ENCODE measurements at places on chromosomes 1 and 21. TPM values are rescaled to one million over a fixed set of nuclear protein-coding genes. Genes with fewer than 3 reads are reported as not detected.

GRCh38 chr1:6545276-6546112, 8.8 kb downstream of the NOL9 start:
- DNase-seq = no peak
- H3K4me3 ChIP-seq = no peak overlapping the region
- peaks cover 15% of the 10 kb centered on the region for H3K36me3 ChIP-seq
- no peaks in the 10 kb centered on the region for H3K27me3 ChIP-seq
- no peak overlapping the region for H3K27ac ChIP-seq

DNA sequence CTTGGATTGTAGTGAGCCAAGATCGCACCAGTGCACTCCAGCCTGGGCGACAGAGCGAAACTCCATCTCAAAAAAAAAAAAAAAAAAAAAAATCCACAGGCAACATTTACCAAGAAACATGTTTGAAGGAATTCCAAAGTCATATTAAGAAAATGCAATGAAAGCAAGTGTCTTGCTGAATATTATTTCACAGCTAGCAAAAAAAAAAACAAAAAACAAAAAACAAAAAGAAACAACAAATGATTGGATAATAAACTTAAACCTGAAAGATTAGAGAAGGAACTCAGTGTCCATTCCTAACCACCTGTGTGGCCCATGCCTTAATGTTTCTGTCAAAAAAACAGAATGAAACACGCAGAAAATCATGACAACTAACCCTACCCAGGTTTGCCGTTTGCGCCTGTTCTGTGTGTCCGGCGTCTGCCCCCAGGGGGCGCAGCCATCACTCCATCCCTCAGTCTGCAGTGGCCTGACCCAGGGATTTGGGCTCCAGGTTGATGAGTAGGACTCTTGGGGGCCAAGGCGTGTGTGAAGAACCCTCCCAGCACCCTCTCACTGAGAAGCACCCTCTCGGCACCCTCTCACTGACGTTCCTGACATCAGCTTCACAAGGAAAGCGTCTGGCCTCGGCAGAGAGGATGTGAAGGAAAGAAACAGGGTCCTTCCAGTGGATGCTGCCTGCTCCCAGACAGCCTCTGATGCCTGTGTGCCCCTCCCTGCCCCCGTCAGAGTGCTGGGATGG, 19.2 kb upstream of the PTTG1IP start:
- peak; percentile 67 for DNase-seq
- H3K27me3 ChIP-seq = peaks cover 8% of the 10 kb centered on the region
- H3K27ac ChIP-seq = no peak overlapping the region

DNA sequence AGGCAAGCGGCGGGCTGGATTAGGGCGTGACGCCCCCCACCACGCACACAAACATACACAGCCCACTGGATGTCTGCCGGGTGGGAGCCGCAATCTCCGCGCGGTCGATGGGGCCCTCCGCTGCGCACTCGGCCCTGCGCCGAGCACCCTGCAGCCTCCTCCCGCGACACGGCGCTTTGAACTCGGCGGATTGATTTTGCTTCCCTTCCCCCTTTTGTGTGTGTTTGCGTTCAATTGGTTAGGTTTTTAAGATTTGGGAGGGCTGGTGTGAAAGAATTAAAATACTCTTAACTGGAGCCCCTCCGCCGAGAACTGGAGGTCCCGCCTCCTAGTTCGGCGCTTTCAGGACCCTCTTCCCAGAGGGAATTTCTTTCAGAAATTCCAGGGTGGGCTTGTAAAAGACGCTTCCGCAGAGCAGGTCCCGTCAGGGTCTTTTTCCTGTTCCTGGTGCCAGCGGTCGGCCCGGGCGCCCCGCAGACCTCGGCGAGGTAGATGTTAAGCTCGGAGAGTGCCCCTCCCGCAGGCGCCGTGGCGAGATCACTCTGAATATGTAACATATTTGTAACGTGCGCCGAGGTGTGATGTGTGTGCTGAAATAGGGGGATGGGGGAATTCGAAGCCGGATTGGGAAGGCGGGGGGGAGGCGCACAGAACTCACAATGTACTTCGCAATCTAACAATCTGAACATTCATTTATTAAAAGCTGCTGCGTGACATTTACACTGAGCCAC, 8.0 kb upstream of the BARHL2 start:
- H3K27ac ChIP-seq = no peak overlapping the region
- H3K36me3 ChIP-seq = no peaks in the 10 kb centered on the region
- no peak for DNase-seq
- H3K4me3 ChIP-seq = peak overlapping the region; percentile 59
- peaks cover 37% of the 10 kb centered on the region for H3K4me1 ChIP-seq
- peaks cover 99% of the 10 kb centered on the region for H3K27me3 ChIP-seq

The GJB3 gene
- total RNA-seq = not detected

GRCh38 chr1:245952383-245953026, 554.6 kb downstream of the SMYD3 start:
- H3K27me3 ChIP-seq = no peaks in the 10 kb centered on the region
- H3K36me3 ChIP-seq = no peaks in the 10 kb centered on the region
- no peak overlapping the region for H3K27ac ChIP-seq
- H3K4me3 ChIP-seq = no peak overlapping the region

DNA sequence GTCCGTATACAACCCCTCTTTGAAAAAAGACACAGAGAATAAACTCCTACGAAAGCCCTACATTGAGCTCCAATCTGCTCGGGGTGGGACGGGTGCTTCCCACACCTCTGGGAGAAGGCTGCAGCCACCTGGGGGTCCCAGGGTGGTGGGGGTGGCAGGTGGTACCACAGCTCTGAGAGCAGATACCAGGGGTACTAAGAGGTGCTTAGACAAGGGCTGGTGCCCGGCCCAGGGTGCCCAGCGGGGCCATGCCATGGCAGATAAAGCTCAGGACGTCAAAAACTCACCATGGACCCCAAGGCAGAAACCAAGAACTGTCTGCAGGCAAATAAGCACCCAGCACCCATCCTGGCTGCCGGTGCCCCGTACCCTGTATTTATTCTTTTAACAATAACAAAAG, 75.1 kb downstream of the SPSB1 start:
- H3K4me1 ChIP-seq = peaks cover 16% of the 10 kb centered on the region
- H3K4me3 ChIP-seq = no peak overlapping the region
- H3K36me3 ChIP-seq = no peaks in the 10 kb centered on the region
- no peak overlapping the region for H3K27ac ChIP-seq

The TMEM200B gene
- total RNA-seq = 3.8 TPM

The OR2L13 gene
- total RNA-seq = not detected

The URB1 gene
- 23.1 TPM for total RNA-seq

DNA sequence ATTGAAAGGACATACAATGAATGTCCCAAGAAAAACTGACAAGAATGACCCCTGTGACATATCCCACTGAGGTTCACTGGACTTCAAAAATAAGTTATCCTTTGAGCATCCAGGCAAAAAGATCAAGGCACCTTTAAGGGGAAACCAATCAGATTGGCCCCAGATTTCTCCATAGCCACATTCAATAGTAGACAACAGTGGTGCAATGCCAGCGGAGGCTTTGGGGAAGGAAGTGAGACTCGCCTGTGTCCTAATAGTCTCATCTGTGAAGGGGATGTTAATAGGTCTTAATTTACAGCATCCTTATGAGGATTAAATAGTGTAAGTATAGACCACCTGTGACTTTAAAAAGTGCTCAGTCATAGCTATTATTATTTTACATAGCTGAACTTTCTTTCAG, 21.5 kb downstream of the RPL5 start:
- DNase-seq = no peak
- no peaks in the 10 kb centered on the region for H3K36me3 ChIP-seq
- no peak overlapping the region for H3K4me3 ChIP-seq

DNA sequence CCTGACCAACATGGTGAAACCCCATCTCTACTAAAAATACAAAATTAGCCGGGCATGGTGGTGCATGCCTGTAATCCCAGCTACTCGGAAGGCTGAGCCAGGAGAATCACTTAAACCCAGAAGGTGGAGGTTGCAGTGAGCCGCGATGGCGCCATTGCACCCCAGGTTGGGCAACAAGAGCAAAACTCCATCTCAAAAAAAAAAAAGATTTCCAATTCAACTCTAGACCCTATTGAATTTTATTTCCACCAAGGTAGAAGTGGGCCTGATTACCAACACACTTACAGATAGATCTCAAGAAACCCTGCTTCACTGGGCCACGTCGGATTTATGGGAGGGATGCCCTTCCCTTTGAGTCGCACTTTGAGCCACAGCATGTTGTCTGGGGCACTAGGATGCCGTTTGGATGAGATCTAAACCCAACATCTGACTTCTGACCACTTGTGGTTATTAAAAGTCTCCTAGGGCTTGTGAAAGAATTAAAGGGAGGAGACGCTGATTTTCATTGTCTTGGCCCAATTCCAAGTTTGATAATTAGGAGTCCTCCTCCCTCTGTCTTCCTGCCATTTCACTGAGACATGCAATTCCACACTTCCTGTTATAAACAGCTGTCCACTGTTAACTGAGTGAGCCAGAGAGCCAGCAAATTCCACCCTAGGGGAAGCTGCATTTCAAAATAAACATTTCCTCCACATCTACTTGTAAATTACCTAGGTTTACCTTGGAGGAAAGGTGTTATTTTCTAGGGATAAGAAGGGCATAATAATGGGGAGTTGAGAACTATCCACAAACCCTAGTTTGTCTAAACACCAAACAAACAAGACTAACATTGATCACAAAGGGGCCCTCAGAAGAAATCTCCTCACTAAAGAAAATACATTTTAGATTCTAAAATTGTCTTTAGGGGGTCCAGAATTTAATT, 5.2 kb upstream of the RERE start:
- H3K27me3 ChIP-seq = no peaks in the 10 kb centered on the region
- no peak overlapping the region for H3K27ac ChIP-seq
- H3K36me3 ChIP-seq = no peaks in the 10 kb centered on the region
- peaks cover 31% of the 10 kb centered on the region for H3K4me1 ChIP-seq
- H3K4me3 ChIP-seq = no peak overlapping the region

DNA sequence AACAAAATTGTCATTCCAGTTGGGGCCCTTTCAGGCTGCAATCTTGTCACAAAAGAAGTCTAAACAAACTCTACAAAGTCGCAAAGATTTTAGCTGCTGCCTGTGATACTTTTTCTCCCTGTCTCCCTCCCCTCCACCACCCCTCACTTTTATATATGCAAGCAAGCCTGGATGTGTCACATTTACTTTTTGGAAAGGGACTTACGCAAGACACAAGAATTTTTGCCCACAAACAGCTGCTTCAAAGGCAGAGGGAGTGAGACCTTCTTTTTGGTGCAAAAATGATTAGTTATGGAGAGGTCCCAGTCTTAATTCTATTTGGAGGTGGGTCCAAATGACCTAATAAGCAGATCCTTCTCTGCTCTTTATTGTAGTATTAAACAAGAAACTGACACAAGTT, 22.9 kb upstream of the RALGPS2 start:
- DNase-seq = no peak
- no peaks in the 10 kb centered on the region for H3K36me3 ChIP-seq
- H3K4me3 ChIP-seq = no peak overlapping the region
- H3K27ac ChIP-seq = no peak overlapping the region
- H3K27me3 ChIP-seq = peaks cover 3% of the 10 kb centered on the region

The MAN1A2 gene
- total RNA-seq = 39.4 TPM

DNA sequence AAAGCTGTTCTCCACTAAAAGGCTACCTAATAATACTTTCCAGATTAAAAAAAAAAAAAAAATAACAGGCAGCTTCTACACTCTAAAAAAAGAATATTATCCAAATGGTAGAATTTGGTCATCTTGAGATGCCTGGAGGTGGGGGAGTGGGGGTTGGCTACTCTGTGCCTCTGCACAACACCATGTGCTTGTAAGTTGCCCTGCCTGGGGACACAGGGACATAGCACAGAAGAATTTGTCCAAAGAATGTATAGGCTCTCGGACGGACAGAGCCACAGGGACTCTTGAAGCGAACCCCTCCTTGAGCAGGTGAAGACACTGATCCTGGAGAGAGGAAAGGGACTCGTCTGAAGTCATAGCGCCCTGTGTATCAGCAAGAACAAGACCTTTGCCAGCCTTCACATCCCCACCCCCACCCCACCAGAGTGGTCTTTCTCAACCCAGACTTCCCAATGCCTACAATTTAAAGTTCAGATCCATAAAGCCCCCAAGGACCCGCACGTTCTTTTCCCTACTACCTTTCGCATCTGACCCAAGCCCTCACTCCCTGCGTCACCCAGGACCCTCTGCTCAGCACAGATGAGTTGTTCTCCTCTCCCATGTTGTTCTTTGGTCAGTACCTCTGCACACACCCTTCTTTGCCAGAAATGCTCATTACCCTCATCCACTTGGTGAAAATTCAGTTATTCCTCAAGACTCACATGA, 72.6 kb downstream of the LGR6 start:
- peaks cover 24% of the 10 kb centered on the region for H3K27me3 ChIP-seq
- no peaks in the 10 kb centered on the region for H3K4me1 ChIP-seq
- no peak overlapping the region for H3K4me3 ChIP-seq

GRCh38 chr1:161779393-161779792, 13.3 kb downstream of the ATF6 start:
- H3K36me3 ChIP-seq = no peaks in the 10 kb centered on the region
- H3K27ac ChIP-seq = no peak overlapping the region
- H3K4me3 ChIP-seq = no peak overlapping the region
- DNase-seq = no peak
- no peaks in the 10 kb centered on the region for H3K4me1 ChIP-seq
- no peaks in the 10 kb centered on the region for H3K27me3 ChIP-seq

- no peak overlapping the region for H3K4me3 ChIP-seq
- H3K4me1 ChIP-seq = peaks cover 10% of the 10 kb centered on the region
- H3K27ac ChIP-seq = no peak overlapping the region
- H3K27me3 ChIP-seq = no peaks in the 10 kb centered on the region
- no peak for DNase-seq
Measured at GRCh38 chr21:32382108-32382644, 10.6 kb downstream of the URB1 start.

- H3K27ac ChIP-seq = no peak overlapping the region
- peaks cover 14% of the 10 kb centered on the region for H3K4me1 ChIP-seq
- H3K36me3 ChIP-seq = no peaks in the 10 kb centered on the region
- no peak for DNase-seq
- H3K4me3 ChIP-seq = peak overlapping the region; percentile 31
Measured at GRCh38 chr21:45548711-45549491, 6.7 kb upstream of the SLC19A1 start.

- no peak overlapping the region for H3K4me3 ChIP-seq
- H3K4me1 ChIP-seq = no peaks in the 10 kb centered on the region
- no peaks in the 10 kb centered on the region for H3K36me3 ChIP-seq
- no peaks in the 10 kb centered on the region for H3K27me3 ChIP-seq
- H3K27ac ChIP-seq = no peak overlapping the region
Measured at GRCh38 chr21:45868488-45868887, 113.1 kb upstream of the COL6A1 start.

GRCh38 chr1:3114846-3115245, 45.8 kb downstream of the PRDM16 start:
- no peak overlapping the region for H3K4me3 ChIP-seq
- H3K36me3 ChIP-seq = no peaks in the 10 kb centered on the region
- DNase-seq = no peak
- H3K27me3 ChIP-seq = no peaks in the 10 kb centered on the region
- H3K27ac ChIP-seq = no peak overlapping the region

The TCP10L gene
- total RNA-seq = 2.2 TPM

The GCSAML gene
- not detected for total RNA-seq

DNA sequence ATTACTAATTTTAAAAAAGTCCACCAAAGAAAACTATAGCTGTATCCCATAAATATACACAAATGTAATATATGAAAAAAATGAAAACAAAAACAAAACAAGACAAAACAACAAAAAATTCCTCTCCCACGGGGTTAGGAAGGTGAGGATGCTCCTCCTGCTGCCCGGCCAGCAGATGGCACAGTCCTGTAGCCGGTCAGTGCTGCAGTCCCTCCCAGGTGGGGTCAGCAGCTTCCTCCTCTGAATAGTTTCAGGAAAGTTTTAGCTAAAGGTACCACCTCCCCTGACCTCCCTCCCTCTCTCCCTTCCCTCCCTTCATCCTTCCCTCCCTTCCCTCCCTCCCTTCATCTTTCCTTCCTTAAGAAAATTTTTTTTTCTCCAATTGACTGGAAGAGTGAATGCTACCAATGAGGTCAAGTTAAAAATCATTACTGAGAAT, 67.8 kb upstream of the BCL10 start:
- H3K27ac ChIP-seq = no peak overlapping the region
- DNase-seq = no peak
- peaks cover 15% of the 10 kb centered on the region for H3K4me1 ChIP-seq
- no peak overlapping the region for H3K4me3 ChIP-seq
- H3K36me3 ChIP-seq = peaks cover 7% of the 10 kb centered on the region
- no peaks in the 10 kb centered on the region for H3K27me3 ChIP-seq

The FAM177B gene
- not detected for total RNA-seq
